HFF-Myc (cell line): ENCODE measurements at places on chromosomes 13 and 19.

DNA sequence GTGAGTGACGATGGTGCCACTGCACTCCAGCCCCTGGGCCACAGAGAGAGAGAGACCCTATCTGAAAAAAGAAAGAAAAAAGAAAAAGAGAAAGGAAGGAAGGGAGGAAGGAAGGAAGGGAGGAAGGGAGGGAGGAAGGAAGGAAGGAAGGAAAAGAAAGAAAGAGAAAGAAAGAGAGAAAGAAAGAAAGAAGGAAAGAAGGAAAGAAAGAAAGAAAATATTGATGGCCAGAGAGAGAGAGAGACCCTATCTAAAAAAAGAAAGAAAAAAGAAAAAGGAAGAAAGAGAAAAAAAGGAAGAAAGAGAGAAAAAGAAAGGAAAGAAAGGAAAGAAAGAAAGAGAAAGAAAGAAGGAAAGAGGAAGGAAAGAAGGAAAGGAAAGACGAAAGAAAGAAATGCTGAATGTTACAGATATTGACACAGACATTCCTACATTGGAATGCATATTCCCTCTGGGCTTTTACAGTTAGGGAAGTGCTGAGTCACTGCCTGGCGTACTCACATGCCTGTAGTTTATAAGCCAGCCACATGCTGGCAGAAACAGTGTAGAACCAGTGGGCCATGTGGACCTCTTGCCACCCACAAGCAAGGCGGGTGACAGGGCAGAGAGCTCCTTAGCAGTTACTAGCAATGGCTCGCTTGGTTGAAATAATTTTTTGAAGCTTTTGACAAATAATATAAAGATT is 34.6 kb upstream of the SLC46A3 start:
- DNase-seq: peak; percentile 91

GRCh38 chr19:32550666-32551065 is 30.3 kb upstream of the PDCD5 start:
- no peak for DNase-seq

DNA sequence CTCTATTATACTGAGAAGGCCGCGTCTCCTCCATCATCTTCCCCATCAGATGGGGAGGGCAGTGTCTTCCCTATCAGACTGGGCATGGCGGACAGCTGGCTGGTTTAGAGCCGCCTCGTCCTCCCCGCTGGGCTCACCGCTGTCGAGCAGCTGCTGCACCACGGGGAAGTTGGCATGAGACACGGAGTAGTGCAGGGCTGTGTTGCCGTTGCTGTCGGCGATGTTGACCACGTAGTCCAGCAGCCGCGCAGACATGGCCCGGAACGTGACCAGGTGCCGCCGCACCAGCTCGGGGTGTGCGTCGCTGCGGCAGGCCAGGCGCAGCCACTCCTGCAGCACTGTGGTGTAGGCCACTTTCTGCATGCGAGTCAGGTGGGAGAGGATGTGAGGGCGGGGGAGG is 18.8 kb upstream of the SPC24 start:
- no peak for DNase-seq

DNA sequence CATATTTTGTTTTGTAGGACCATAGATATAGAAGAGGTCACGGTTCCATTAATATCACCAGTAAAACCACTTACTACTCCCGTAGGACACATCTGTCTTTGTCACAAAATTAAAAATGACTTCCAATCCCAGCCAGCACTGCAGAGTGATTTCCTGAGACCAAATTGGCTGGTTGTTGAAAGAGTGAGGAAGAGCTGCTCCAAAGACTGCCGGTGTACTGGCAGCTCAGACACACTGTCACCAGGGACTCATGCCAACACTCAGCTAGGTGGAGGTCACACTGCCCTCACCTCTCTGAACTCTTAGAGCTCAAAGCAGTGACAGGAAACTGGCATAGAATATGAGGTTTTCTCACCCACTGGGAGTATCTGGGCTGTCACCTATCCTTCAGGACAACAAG is 52.1 kb downstream of the FLT1 start:
- DNase-seq: no peak

GRCh38 chr19:14015524-14016035 is 9.5 kb upstream of the RFX1 start:
- DNase-seq: no peak

- DNase-seq: no peak
Measured at GRCh38 chr13:22880741-22881720, 299.7 kb upstream of the SGCG start.

DNA sequence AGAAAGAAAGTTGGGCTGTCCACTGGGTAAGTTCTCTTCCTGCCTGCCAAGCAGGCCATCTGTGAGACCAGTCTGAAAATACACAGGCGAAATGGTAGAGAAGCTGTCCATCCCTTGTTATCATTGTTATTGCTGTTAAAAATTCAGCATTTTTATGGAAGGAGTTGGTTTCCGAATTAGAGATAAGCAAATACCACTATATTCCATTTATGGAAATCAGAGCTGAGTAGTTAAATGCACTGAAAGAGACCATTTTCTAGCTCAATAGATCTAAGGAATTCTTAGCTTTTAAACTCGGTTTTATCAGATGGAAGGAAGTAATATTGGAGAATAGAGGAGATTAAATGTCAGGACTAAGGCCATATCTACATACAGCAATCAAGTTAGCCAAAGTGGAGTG is 40.7 kb downstream of the MZT1 start:
- no peak for DNase-seq

DNA sequence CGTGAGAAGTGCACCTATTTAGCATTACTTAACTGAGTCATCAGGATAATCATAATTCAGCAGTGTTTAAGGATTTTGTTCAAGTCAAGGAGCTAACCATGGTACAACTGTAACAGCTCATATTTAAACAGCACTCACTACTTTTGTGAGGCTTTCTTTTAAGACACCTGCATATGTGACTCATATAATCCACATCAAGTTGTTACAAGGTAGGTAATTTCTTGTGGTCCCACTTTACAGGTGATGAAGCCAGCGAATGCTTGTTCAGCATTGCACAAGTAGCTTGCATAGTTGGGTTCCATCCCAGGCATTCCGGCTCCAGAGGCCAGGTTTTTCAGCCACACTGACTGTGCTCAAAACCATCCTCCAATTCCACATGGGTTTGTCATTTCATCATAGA is 569.2 kb downstream of the MYO16 start:
- DNase-seq: no peak

DNA sequence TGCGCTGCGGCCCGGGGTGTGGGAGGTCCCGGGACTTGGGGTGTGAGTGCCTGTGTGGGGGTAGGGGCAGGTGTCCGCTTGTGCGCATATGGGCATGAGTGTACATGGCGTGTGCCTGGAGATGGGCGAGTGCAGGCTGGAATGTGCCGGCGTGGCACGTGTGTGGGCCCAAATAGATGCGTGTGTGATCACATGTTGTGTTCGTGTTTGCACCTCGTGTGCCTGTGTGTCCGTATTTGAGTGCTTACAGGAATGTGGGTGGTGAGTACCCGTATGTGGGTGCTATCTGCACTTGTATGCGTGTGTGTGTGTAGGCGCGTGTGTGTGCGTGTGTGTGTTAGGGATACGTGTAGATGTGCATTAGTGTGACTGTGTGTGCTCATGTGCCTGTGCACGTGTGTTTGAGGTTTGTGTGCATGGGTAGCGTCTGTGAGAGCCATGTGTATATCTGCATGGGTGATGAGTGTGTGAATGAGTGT is 3.4 kb downstream of the ZNF536 start:
- no peak for DNase-seq

DNA sequence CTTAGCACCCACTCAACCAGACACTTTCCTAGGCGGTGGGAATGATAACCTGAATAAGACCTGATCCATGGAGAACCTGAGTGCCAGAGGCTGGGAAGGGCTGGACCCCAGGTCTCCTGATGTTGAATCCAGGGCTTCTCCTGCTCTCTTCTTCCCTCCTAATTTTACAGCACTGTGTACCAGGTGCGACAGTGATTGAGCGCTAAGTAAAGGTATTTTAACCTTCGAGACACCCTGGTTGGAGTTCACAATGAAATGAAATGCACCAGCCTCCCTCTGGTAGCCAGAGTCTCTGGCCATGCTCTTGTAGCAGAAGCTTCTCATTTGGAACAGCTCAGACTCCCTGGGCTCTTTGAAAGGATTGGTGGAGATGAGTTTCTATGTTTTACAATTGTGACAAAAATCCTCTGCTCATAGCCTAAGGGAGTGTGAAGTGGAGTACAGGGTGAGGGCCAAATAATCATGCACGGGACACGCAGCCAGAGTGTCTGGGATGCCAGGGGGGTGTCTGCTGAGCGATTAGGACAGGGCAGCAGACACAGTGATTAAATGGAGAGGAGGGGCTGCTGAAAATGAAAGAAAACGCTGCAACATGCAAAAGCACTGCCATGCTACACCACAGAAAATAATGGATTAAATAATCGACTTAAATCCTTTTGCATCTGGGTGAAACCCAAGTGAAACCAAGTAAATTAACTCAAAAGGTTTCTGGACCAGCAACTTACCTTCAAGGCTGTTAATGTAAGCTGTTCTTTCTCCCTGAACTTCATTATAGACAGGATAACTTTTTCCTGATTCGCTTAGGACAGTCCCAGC is 83.8 kb downstream of the FAM216B start:
- no peak for DNase-seq

DNA sequence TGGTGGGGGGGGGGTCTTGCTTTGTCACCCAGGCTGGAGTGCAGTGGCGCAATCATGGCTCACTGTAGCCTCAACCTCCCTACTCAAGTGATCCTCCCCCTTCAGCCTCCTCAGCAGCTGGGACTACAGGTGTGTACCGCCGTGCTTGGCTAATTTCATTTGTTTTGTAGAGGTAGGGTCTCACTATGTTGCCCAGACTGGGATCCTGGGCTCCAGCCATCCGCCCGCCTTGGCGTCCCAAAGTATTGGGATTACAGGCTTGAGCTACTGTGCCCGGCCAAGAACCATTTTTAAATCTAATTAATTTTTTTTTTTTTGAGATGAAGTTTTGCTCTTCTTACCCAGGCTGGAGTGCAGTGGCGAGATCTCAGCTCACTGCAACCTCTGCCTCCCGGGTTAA is 18.2 kb upstream of the JUND start:
- no peak for DNase-seq

- DNase-seq: no peak
Measured at GRCh38 chr13:21233086-21233485, 56.6 kb downstream of the MRPL57 start.

DNA sequence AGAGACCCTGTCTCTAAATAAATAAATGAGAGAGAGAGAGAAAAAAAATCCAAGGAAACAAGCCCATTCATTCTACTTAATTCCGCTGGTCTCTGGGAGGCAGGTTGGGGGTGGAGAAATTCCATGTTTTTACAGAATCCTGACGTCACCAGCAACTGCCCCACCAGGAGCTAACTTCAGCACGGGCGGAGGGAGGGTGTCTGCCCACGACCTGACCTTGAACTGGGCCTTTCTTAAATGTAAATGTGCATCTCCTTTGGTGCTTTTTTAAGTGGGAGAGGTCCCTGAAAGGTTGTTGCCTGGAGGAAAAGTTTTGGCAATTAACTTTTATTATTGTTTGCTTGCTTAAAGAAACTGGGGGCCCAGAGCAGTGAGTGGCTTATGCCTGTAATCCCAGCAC is 15.5 kb downstream of the KLF2 start:
- DNase-seq: no peak

- DNase-seq: no peak
Measured at GRCh38 chr19:29645491-29645867, 19.8 kb upstream of the PLEKHF1 start.

DNA sequence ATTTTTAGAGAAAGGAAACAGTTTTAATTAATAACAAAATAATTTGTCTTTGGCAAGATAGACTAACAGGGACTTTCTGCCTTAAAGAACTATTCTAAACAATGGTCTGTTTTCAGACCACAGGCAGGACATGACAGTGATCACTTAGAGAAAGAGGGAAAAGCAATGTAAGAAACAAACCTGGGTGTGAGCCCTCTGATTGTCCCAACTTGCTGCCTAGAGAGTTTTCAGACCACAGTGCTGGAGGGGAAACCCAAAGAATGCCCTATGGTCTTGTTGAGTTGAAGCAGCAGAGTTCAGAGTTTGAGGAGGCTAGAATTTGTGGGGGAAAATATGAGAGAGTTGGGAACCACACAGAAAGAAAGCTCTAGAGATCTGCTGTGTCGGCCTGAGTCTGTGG is 38.1 kb downstream of the DGKH start:
- DNase-seq: no peak

DNA sequence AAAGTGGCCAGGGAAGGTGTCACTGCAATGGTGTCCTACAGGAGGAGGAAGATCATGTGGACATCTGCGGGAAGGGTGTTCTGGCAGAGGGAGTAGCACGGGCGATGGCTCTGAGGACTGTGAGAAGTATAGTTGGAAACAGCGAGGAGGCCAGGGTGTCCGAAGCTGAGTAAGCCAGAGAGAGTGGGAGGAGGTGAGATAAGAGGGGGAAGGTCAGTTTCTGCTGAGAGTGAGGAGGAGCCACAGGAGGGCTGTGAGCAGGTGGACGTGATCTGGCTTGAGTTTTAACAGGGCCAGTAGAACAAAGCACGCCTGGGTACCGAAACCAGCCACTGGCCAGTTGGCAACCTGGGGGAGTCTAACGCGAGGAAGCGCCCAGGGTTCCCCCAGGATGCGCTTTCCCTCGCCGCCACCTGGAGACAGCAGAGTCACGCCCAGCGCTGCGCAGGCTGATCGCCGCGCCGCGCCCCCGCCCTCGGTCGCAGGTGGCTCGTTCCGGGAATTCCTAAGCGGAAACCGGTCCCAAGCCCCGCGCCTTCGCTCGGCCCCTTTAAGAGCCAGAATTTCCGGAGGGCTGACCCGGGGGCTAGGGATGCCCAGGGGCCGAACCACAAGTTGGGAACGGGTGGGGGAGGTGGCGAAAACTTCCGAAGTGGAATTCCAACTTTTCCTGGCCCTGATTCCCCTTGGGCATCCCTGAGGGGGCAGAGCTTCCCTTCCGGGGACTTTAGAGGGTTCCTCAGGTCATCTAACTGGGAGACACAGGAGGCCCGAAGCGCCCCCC is 1.1 kb upstream of the LSR start:
- DNase-seq: no peak

DNA sequence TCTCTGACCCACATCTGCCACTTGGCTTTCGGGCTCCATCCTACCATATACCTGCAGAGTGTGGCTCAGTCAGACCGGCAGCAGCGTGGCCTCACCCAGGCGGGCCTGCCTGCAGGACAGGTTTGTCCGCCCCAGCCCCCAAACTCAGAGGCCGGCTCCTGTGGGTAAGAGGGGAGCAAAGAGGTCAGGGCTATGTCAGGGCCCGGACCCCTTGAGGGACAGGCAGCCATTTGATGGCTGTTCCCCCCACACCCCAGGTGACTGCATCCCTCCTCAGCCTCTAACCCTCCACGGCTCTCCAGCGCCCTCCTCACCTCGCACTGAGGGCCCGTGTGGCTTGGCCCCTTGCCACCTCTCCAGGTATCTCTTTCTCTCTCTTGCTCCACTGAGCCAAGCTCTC is 12.3 kb upstream of the ZBTB32 start:
- DNase-seq: no peak

DNA sequence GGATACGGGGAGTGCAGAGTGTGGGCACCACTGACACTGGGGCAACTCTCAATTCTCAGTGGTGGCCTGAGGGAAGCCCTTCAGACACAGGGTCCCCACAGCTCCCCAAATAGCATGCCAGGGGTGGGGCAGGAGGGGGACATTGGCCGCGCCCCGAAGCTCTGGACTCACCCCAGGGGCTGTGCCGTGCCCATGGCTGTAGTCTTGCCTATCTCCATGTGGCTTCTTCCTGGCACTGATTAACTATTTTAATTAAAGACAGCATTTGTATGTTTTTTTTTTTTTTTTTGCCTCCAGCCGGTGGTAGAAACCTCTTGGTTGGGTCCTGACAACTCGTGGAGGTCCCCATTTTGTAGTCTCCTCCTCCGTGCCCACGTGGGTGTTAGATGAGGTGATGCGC is 23.3 kb downstream of the GATAD2A start:
- no peak for DNase-seq

- DNase-seq: no peak
Measured at GRCh38 chr13:45141369-45141768, 21.1 kb downstream of the GTF2F2 start.

GRCh38 chr19:38168637-38169036 is 55.4 kb downstream of the DPF1 start:
- DNase-seq: no peak
